Glomerular endothelial cell (primary cell): ENCODE measurements at places on chromosomes 1 and 21.

- no peak for DNase-seq
Observed at GRCh38 chr1:997713-997992, 2.2 kb downstream of the HES4 start.

GRCh38 chr1:165551469-165551868 is 7.7 kb downstream of the LRRC52 start:
- DNase-seq: no peak

DNA sequence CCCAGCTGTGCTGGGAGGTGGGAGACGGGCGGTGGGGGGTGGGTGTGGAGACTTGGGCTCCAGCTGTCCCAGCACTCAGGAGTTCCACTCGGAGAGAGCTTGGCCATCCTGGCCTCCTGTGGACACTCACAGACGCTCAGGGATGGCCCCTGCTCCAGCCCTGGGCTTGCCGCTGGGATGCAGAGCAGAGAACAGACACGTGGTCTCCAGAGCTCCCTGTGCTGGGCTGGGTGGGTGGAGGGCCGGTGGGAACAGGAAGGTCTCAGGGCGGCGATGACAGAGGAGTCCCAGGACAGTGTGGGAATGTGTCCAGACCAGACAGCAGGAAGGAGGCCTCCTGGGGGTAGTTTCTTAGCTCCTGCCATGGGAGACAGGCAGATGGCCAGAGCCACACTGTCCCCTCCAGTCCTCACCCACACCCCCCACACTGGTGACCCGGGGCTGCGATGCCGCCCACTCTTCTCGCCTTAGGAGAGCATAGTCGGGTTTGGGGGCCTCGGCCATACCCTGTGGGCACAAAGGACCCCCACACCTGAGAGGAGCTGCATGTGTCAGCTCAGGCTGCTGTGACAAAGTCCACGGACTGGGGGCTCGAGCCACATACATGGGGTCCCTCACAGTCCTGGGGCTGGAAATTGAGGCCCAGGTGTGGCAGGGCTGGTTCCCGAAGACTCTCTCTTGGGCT is 2.0 kb downstream of the KRTAP10-9 start:
- DNase-seq: no peak

- DNase-seq: no peak
Observed at GRCh38 chr21:42534421-42535378, 21.0 kb downstream of the SLC37A1 start.

DNA sequence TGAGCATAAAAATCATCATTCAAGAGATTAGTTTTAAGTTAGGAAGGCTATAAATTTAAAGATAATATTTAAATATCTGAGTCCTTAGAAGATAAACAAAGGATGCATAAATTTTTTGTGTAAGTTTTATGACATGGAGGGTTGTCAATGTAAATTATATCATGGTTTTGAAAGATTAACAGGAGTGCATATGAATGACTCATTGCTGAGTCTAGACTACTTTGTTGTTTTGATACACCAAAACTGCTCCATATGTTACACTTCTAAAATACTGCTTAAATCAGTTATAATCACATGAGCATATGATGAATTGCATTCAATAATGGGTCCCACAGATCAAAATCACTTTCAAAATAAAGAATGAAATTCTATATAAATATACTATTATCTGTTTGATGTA is 312.5 kb downstream of the KCNT2 start:
- no peak for DNase-seq

- DNase-seq: no peak
Observed at GRCh38 chr1:68225781-68226180, 6.5 kb downstream of the WLS start.

GRCh38 chr1:155984341-155984740 is 6.0 kb upstream of the ARHGEF2 start:
- DNase-seq: no peak

- DNase-seq: no peak
Observed at GRCh38 chr1:23088027-23088426, 68.8 kb downstream of the KDM1A start.

- no peak for DNase-seq
Observed at GRCh38 chr1:67350783-67351182, 43.1 kb downstream of the IL12RB2 start.

DNA sequence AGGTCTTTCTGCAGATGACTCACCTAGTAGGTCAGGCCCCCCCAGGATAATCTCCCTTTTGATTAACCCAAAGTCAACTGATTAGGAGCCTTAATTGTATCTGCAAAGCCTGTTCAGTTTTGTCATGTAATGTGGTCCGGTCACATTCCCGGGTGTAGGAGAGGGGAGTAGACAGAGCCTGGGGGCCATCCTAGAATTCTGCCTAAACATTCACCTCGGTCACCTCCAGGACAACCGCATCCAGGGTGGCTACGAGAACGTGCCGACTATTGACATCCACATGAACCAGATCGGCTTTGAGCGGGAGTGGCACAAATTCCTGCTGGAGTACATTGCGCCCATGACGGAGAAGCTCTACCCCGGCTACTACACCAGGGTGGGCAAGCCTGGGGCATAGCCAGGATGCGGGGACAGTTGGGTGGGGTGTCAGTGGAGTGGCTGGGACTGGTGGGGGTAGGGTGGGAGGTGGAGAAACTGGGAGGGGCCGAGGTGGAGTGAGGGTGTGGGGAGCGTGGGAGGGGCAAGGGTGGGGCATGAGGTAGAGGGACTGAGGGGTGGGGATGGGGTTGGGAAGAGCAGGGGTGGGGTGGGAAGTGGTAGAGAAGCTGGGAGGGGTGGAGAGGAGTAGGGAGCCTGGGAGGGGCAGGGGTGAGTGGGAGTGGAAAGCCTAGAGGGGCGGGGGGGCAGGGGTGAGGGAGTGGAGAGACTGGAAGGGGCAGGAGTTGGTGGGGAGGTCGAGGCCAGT is 9.6 kb upstream of the MFN2 start:
- DNase-seq: no peak

- no peak for DNase-seq
Observed at GRCh38 chr1:170064821-170065220, 9.7 kb downstream of the KIFAP3 start.

GRCh38 chr21:36806103-36806502 is 107.2 kb downstream of the SIM2 start:
- no peak for DNase-seq

DNA sequence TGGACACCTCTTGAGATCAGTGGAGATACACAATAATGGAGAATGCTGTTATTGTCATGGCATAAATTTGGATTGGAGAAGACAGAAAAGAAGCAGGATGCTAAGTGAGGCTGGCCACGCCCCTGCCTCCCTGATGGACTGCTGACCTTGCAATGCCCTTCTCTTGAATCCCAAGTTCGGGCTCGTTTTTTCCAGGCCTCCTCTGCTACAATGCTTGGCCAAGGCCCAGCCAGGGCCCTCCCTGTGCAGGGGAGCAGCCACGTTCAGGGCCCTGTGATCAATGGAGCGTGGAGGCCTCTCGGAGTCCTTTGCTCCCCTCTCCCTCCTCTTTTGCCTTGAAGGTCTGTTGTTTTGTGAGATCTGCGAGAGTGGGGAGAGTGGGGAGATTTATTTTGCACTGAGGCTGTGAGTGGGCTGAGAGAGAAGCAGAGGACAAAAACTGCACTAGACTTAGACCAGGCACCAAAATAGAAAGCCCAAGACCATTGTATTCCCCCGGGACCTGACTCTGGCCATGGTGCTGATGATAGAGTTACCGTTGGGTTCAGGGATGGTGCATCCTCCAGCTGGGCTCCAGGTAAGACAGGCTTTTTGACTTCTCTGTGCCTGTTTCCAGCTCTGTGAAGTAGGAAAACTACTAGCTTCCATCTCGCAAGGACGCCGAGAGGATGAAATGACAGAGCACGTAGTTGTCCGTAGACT is 268.6 kb downstream of the KAZN start:
- DNase-seq: no peak

DNA sequence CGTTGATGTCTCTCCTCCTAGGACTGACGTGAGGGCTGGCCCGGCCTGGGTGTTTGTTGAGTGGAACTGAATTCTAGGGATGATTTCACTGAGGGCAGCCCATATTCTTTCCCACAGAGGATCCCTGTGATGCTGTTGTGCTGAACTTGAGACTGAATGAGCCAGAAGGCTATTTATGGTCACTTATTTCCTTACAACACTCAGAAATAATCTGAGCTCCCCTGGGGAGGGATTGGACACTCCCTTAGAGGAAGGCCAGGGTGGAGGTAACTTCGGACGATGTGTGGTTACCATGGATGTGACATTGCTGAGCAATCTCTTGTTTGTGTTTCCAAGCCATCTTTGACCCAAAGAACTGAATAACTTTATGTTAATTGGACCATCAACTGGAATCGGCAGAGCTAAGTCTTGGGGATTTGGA is 5.1 kb upstream of the TMCO4 start:
- DNase-seq: no peak

DNA sequence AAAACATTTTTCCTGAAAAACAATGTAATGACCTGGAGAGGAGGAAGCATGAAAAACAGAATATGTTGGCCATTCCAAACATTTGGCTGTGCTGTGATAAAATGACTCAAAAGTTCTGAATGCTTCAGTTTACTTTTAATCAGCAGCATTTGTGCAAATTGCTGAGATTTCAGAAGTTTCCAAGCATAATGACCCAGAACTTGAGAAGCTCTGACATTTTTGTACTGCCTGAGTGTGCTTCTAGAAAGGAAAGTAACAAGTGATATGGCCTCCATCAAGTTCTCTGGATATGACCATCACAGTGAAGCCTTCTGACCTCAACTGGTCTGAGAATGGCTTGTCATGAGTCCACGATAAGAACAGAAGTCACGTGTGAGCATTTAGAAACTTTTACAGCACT is 283.4 kb upstream of the ZRANB2 start:
- DNase-seq: no peak

GRCh38 chr1:238177351-238177750 is 286.6 kb upstream of the ZP4 start:
- DNase-seq: no peak
